ENCODE measurements at places on chromosomes 5 and 9.
A peak's percentile ranks its signal among the peaks of the same experiment; 100 is the strongest.

GRCh38 chr9:89425921-89426383 is 72.0 kb downstream of the SEMA4D start:
- peak; percentile 21 for DNase-seq

DNA sequence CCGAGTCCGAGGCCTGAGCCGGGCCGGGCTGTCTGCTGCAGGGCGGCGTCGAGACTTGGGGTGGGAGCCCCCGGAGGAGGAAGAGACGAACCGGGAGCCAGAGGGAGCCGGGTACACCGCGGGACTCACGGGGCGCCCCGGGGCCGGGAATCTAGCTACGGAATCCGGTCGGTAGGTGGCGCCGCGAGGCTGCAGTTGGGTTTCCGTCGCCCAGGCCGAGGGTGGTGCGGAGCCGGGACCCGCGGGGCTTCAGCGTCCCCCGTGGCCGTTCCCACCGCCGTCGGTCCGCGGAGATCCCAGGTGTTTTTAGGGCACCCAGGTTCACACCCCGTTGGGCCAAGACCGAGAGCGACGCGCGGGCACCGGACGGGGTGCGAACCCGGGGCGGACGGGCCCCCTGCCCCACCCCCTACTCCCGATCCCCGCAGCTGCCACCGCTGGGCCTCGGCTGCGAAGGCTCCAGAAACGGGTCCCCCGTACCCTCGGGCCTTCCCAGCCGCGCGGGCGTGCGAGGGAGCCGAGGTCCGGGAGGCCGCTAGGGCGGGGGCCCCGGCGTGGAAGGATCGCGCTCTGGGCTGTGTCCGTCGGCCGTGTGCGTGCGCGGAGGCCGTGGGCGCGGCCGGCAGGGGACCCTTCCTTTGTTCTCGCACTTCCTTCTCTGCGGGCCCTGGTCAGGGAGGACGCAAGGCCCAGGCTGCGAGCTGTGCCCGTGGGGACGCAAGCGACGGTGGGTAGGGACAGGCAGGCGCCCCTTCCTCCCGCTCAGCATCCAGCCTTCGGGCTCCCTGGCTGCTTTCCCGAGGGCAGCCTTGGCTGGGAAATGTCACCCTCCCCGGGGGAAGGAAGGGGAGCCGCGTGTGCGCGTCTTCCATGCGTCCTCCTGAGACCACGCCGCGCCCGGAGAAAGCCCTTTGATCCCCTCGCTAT is 146.6 kb downstream of the GAPVD1 start:
- DNase-seq, result peak; percentile 60

- DNase-seq, result no peak
Observed at GRCh38 chr5:39426051-39426745, 1.4 kb upstream of the DAB2 start.

GRCh38 chr5:57422993-57423392 is 59.6 kb downstream of the ACTBL2 start:
- DNase-seq, result no peak

DNA sequence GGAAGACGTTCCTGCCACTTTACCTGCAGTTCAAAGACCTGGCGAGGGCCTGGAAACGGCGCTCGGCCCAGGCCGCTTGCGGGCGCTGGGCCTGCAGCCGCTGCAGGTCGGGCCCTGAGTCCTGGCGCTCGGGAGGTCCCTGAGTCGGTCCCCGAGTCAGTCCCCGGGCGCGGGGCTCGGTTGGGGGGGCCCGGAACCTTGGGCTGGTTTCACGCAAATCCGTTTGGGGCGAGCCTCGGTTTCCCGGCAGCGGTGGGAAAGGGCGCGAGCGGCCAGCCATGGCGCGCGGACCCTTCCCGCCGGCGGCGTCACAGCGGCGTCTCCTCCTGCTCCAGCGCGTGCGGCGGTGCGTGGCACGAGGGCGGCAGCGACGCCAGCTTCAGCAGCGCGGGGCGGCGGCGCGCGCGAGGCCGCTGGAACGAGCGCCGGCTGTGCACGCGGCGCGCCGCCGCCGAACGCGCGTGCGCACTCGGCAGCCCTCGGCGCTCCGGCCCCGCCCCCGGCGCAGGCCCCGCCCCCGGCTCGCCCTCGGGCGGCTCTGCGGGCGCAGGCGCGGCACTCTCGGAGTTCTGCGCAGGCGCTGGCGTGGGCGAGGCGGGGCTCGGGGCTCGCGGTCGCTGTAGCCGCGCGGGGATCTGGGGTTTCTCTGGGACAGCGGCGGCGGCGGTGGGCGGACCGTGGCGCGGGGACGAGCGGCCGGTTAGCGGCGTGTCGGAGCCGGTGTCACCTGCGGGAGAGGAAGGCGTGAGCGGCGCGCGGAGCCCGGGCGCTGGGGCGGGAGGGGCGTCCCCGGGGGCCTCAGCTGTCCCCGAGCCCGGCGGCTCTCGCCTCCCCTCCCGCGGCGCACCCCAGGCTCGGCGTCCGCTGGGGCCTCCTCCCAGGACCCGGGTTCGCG is 29.9 kb downstream of the EXOC3 start:
- DNase-seq, result peak; percentile 72

GRCh38 chr5:6736524-6737042 is 23.4 kb downstream of the TENT4A start:
- DNase-seq, result no peak

- no peak for DNase-seq
Observed at GRCh38 chr9:84567805-84568204, 101.7 kb upstream of the NTRK2 start.

DNA sequence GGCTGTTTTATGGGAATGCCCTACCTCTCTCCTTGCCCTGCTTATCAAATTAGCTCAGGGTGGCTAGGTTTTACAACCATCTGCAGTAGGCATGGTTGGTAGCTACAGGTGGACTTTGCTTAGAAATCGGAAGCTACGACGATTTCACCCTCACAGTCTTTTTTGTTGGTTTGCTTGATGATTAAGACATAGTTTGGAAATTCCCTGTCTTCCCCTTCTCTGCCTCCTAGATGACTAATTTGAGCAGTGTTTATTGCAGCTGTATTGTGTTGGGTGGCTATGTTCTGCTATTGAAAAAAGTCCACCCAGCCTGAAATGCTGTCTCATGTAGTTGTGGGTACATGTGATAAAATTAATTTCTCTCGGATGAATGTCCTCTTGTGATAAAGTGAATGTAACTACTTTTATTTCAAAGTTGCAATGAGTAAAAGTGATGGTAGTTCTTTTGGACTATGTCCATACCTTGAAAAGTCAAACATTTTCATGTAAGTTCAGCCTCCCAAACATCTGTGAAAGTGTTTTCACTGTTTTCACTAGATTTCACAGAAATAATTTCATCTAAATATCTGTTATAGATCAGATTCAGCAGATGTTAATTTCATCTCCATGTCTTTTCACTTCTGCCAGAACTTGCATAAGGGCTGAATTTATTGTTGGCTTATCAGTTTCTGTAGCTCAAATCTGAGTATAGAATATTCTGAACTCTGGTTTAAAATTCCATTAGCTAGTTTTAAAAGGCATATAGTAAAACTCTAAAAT is 37.3 kb upstream of the FYB1 start:
- peak; percentile 75 for DNase-seq

DNA sequence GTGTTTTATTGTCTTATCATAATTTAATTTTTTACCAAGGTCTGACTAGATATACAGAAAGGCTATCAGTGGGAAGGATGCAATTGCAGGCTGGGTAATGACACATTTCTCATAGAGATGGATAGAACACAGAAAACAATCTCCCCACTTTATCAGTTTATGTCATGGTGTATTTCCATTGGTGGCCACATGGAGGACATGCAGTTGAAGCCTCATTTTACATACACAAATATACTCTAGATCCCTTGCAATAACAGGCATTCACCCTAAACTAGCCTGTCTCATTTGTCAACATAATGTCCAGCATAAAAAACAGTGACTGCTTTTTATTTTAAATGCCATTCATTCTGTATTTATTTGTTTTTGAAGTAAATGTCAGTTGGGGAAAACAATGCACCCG is 526.3 kb downstream of the GABRG2 start:
- DNase-seq, result no peak

DNA sequence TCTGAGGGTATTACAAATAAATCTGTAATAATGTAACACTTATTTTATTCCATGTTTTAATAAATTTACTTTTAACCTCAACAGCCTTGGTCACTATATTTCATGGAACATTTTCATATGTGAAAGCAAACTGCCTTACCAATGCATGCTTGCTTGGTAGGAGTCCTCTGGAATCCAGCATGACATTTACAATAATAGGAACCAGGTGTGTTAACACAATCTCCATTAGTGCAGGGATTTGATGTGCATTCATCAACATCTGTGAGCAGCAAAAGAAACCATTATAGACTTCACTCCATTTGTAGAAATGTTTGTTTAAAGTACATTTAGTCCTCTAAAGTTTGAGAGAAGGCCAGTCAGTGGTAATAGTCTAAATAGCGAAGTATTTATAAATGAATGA is 159.4 kb downstream of the FBN2 start:
- peak; percentile 40 for DNase-seq

- DNase-seq, result no peak
Observed at GRCh38 chr9:135326633-135327152, 152.9 kb upstream of the PPP1R26 start.

DNA sequence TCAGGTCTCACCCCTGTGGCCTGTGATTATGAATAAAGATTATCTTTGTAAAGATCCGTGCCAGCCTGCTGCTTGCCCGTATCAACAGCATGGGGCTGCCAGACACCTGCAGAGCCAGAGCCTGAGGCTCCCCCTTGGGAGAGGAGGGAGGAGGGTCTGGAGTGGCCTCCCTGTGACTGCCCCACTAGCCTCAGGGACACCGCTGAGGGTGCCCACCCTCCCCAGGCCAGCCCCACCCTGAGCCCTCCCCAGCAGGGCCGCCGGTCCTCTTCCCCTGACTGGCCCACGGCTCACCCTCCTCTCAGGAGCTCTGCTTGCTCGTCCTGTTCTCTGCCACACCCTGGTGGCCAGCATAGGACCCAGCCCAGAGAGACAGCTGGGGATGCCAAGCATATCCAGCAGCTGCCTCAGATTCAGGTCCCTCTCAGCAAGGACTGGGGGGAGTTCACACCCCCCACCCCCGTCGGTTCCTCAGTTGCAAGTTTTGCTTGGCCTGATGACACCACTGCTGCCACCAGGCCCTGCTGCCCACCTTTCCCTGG is 1.9 kb downstream of the SSNA1 start:
- no peak for DNase-seq

DNA sequence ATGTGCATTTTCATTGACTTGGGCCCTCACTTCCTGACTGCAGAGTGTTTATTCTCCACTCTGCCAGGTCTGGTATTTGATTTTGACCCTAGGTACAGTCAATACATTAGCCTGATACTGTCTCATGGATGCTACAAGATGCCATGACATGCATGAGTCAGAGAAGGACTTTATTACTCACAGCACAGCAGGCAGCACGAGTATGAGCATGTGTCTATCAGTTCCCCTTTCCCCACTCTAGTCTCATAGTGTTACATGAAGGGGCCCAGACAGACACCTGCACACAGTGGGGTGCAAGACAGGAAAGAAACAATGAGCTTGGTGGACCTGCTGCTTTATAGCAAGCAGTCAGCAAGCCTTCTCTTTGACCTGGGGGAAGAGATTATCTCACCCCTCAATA is 19.6 kb downstream of the ITGA2 start:
- no peak for DNase-seq

- DNase-seq, result no peak
Observed at GRCh38 chr5:160693831-160694465, 158.1 kb downstream of the ATP10B start.

GRCh38 chr9:136761545-136761981 is 2.8 kb downstream of the LCN15 start:
- no peak for DNase-seq

GRCh38 chr5:177036443-177036842 is 13.9 kb downstream of the ZNF346 start:
- DNase-seq, result no peak

DNA sequence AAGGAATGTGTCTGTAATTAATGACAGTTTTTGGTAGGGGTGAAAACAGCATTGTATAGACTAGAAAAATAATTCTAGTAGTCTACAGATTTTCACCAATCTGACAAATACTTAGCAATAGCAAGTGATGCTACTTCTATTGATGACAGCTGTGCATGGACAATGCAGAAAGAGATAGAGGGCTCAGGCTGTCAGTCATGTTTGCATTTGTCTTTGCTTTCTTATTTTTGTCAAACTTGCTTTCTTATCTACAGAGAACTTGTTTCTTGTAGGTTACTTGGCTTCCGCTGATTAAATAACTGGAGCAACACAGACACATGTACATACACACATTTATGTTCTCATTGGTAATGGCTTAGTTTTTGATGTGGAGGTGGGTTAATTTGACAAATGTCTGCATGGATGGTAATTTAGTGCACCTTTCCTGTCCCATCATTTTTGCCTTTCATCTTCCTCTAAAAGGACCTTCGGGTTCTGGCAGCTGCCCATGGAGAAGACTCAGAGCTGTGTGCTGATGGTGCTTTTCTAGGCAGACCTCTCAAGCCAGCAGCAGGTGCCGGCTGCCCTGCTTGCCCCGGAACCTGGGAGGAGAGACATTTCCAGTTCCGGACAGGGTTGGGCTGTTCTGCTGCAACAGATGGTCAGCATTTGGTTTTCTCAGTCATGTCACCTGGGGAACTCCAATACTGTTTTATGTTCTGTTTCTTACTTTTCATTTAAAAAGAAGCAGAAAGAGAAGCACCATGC is 28.8 kb downstream of the CAMK4 start:
- DNase-seq, result no peak

DNA sequence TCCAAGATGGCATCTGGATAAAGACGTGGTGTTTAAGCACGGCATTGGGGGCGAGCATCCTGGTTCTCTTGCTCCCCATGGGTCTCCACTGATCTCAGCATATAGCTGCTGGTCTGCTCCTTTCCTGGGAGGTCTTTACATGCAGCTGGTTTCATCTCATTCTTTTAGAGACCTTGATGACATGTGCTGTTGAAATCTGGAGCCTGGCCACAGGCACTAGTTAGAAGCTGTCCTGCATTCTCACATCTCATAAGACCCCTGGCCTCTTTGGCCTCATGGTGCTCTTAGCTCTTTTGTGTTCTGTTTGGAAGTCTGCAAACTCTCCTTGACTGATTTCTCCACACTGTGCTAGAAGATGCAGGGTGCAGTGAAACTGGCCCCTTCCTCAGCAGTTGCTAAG is 113.0 kb downstream of the SMARCA2 start:
- DNase-seq, result no peak

All from fibroblast of lung (primary cell).